ENCODE measurements at places on chromosomes 5 and 9.

DNA sequence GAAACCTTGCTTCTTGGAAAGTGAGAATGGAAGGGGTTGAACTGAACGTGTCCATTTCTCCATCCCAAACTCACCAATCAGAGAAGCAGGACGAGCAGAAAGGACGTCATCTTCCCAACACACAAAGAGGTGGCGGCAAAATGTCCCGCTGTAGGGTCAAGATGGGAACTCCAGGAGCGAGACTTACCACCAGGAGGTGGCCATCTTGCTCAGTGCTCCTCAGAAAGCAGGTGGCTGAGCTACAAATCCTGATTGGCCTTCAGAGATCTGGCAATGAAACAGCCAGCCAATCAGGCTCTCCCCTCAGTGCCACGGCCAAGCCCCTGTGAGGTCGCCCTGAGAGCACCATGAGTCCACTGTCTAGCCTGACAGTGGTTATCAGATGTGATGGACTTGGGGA is 259.0 kb downstream of the NDUFS4 start:
- DNase-seq = no peak

DNA sequence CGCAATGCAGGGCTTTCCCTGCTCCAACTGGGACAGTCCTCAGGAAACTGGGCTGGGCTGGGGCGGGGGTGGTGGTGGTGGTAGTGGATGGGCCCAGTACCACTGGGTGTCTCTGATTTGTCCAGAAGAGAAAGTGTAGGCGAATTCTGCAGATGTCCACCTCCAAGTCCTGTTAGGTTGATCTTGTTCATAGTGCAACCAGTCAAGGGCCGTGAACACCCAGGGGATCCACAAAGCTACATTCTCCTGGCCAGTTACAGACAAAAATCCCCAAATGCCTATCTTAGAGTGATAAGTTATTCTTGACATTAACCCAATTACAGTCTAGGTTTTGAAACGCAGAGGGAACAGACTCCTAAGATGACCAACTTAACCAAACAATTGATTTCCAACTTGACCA is 97.5 kb upstream of the SHB start:
- DNase-seq = no peak

DNA sequence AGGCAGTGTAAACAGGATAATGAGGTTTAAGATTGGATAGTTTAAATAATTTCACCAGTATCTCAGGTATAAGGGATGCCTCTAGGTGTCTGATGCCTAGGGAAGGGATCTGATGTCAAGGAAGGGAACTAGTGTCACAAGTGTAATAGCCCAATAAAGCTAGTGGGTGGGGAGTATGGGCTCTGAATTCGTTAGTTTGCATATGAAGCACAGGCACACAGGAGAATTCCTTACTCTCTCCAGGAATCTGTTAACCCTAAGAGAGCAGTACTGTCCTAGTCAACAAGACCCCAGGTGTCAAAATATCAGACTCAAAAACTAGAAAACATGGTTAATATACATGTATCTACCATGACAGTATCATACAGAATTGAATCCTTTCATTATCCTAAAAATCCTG is 352.5 kb upstream of the CYLC2 start:
- DNase-seq = no peak

- no peak for DNase-seq
Measured at GRCh38 chr9:118088090-118088489, 383.9 kb downstream of the TLR4 start.

GRCh38 chr5:33631786-33632185 is 191.0 kb downstream of the TARS1 start:
- DNase-seq = no peak

GRCh38 chr9:112774006-112774996 is 23.7 kb downstream of the SNX30 start:
- DNase-seq = no peak

DNA sequence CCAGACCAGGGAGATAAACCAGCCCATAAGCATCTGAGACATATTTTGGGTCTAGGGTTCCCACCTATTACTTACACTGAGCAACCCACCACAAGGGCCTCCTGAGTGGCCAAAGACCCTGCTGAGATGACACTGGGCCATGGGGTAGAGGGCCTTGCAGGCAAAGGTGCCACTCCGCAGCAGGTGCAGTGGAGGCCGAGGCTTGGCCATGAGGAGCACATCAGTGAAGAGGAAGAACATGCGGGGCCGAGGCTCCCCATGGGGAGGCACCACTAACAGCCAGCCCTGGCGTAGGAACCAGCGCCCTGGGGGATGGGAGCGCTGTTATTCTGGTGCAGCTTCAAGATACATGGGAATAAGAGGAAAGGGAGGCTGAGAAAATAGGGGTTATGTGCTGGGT is 2.6 kb downstream of the ARHGEF39 start:
- DNase-seq = no peak

DNA sequence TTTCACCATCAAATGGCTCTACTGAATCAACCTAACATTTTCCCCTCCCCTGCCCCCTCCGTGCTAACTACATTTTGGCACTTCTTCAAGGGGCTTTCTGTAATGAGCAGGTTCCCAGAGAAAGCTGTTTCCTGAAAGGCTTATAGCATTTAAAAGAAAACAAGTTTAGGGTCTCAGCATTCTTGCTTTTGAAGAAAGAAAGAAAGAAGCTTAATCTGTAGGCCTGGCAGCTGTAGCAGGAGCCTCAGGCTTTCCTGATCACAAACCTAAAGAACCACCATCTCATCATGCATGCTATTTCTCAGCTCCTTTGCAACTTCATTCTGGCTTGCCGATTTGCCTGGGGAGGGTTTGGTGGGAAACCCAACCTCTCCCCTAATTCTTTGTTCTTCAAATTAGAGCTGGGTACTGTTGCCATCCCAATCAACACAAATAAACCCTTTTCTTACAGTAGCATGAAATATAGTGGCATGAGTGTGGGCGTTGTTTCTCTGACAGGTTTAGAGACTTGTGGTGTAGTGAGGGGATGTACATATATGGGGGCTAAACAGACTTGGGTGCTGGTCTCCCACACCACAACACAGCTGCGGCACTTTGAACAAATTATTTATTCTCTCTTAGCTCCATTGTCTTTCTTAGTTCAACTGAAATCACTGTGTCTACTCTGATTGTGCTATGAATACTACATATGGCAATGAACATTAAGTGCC is 160.5 kb upstream of the TNC start:
- no peak for DNase-seq

- no peak for DNase-seq
Measured at GRCh38 chr5:146799231-146799630, 79.3 kb downstream of the PPP2R2B start.

DNA sequence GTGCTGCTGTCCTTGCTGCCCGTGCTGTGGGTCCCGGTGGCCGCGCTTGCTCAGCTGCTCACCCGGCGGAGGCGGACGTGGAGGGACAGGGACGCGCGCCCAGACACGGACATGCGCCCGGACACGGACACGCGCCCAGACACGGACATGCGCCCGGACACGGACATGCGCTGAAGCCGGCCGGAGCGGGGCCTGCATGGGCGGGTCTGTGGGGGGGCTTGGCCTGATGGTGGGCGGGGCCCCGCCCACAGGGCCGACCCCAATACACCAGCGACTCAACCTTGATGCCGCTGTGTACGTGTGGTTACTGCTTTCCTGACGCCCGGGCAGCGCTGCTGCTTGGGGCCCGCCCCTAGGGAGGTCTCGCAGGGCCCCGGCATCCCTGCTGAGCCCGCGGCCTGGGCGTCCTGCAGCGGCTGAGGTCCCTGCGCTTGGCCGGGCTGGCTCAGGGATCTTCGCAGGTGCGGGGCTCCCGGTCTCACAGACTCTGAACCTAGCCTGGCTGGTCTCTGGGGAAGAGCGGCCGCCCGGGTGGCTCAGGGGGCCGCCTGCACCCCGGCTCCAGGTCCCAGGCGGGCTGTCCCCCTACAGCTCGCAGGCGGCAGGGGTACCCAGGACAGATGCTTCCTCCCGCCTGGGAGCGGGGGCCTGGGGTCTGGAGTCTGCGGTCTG is 20.9 kb downstream of the SLC6A18 start:
- no peak for DNase-seq

DNA sequence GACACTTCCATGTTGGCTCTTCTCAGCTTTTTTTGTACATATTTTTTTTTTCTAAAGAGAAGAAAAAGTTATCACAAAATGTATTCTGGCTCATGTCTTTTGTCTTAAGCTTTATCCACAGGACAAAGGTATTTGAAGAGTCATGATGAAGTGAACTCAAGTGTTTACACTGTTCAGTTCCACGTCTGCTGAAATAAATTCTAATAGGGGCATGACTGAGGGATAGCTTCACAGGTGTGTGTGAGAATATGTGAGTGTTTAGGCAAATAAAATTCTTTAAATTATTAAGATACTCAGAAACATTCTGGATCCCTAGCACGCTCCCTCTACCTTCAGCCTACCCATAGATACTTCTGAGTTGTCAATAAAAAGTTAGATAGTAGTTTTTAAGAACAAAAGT is 59.8 kb downstream of the BAAT start:
- DNase-seq = no peak

DNA sequence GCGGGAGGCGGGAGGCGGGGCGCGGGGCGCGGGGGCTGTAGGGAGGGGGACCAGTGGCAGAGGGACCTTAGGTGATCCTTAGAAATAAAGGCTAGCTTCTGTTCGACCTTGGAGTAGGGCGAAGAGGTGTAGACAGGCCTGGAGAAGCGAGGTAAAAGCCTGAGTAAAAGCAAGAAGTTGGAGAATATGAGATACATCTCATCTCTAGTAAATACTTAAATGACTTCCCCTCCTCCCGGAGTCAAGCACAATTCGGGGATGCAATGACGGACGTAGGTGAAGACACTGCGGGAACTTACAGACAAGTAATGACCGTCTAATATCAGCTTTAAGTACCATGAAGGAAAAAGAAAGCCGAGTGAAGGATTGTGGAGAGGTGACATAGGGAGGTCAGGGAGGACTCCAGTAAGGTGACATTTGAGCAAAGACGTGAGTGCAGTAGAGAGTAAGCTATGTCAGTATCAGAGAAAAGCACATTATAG is 466 bp downstream of the SMC2 start:
- no peak for DNase-seq

GRCh38 chr5:109880907-109881685 is 191.4 kb downstream of the MAN2A1 start:
- DNase-seq = no peak

Measured in KG1 (cell line).